Stomach (tissue), 19 donors: ENCODE measurements at places on chromosomes 16 and 17. TPM values are rescaled to one million over a fixed set of nuclear protein-coding genes. Genes with fewer than 3 reads are reported as not detected.

DNA sequence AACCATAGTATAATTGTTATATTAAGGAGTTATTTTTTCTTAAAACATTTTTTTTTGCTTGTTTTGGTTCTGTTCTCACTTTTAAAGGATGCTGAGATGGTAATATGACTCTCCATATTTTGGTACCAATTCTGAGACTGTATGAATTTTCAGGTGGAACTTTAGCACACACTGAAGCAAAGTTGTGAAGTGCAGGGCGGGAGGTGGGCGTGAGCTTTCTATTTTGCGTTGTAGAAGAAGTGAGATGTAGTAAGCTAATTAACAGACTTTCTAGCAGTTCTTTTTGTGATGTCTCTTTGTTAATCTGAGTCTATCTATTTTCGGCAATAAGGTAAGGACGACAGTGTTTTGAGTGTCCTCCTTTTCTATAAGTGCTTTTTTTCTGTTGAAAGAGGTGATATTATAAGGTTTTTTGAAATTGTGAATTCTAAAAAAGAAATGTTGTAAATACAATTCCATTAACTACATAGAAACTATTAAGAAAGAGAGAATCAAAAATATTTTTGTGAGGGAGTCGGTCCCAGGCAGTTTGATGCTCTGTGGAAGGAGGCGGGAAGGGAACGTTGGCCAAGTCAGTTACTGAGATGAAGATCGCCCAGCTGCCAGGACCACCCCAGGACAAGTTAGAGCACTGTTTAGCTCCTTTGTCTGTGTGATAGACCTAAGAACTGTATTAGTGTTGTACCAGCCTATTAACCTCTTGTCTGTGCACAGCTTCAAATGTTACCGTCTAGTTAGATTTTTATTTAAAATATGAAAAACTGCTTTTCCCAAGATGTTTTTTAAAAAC, 65.0 kb downstream of the CCDC182 start:
- no peak for DNase-seq

DNA sequence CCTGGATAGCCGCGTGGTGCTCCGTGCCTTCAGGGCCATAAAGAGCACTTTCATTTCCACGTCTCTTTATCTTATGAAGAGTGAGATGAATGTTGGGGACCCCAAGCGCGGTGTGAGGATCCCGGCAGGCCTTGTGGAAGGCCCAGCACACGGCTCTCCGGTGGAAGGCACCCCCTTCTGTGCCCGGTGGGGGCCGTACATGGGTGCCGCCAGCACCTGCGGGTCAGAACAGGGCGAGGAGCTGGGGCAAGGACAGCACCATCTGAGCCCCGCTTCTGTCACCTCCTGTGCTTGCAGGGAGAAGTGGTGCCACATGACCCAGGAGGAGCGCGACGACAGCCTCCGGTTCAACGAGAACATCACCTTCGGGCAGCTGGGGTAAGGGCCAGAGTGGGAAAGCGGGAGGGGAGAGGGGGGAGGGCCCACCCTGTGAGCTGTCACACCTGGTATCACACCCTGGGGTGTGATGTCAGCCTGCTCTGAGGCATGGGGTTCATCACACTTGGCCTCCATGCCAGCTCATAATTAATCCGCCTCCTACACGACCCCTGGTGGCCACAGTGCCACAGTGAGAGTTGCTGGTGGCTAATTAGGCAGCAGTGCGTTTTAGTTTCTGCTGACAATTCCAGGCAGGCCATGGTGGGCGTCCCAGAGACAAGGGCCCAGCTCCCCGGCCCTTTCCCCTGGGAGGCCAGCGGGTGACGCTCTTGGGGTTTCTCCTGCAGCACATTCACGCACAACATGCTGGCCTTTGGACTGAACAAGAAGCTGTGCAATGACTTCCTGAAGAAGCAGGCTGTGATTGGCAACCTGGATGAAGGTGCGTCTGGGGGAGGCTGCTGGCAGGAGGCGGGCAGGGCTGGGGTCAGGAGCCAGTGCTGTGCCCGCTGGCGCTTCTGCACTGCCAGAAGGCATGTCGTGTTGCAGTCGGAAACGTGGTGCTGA, 25.7 kb downstream of the CIBAR2 start:
- peak; percentile 87 for DNase-seq

DNA sequence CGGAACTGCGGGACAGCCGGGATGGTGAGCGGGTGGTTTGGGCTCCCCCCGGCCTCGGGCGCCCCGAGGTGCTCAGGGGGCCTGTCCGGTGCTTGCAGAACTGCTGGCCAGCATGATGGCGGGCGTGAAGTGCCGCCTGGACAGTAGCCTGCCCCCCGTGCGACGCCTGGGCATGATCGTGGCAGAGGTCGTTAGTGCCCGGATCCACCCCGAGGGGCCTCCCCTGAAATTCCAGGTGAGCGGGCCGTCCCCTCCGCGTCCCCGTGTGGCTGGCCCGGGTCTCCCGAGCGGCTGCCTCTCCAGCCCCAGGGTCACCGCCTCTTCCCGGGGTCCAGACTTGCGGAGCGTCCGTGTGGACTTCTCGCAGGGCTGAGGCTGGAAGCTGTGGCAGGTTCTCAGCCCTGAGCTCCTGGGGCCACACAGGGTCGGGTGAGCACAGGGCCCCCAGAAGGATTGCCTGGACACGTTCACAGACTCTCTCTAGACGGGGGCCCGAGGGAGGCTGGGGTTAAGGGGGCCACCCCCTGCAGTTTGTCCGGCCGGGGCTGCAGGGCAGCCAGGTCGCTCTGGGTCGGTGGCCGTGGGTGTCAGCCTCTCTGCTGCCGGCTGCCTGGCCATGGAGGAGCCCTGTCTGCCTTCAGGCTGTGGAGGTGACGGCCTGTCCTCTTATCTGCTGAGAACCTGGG, 7.4 kb downstream of the TELO2 start:
- no peak for DNase-seq

- DNase-seq: no peak
These were observed 9.4 kb downstream of the ZNF652 start for GRCh38 chr17:49352587-49353154.

DNA sequence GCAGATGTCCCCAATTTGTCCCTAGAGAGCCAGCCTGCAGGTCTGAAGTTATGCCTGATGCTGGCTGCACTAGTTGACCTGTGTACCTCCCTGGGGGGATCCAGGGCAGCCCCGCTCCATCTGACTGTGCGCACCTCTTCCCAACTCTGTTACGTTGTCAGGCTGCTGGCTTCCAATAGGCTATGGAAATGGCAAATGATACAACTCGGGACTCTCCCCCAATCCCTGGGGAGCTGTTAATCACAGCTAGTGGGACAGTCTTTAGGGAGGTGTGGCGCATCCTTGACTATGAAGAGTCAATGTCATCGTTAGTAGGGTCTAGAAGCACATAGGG, 30.1 kb downstream of the GPRC5B start:
- no peak for DNase-seq

- DNase-seq: no peak
These were observed 45.8 kb downstream of the NOS2 start for GRCh38 chr17:27754549-27754948.

DNA sequence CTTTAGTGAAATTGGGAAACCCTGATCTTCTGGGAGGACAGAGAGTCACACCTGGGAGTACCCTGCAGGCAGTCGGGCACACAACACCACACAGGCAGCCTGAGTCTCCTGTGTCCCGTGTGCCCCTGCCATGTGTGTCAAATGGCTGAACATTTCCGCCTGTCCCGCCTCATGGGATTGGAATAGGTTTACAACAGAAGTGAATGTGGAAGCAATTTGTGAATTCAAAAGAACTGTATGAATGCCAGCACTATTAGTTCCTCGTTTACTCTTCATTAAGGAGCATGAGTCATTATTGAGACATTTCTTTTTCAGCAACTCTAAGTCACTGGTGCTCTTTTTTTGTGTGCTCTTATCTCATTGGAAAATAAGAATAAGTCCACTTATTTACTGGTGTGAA, 226.5 kb downstream of the PMP22 start:
- DNase-seq: no peak

GRCh38 chr17:65137021-65137939, at the start of gene RGS9:
Gene RGS9, plus strand, starts transcription at chr17:65137370. Its CDS starts 171 bp downstream, at chr17:65137541.
- DNase-seq: peak; percentile 90

- no peak for DNase-seq
These were observed 233.4 kb upstream of the HS3ST3A1 start for GRCh38 chr17:13835151-13835550.

DNA sequence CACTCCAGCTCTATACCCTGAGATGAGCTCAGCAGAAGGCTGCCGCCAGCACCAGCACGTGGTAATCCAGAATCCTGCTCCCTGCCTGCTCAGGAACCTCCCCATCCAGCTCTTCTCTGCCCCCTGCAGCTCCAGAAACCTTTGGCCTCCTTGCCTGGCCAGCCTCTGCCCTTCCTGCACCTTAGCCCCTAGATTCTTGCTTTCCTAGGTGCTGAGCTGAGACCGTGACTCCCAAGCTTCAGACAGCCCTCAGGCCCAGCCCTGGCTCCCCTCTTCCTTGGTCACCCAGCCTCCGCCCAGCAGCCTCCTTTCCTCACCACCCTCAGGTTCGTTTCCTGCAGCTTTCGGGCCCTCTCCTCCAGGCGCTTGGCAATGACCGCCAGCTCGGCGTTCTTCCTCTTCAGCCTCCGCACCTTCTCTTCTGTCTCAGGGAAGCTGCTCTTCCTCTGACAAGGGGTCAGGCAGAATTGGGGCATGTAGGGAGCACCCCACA, 2.6 kb downstream of the TSPOAP1 start:
- DNase-seq: no peak

GRCh38 chr17:42653179-42654124, 5.6 kb upstream of the TUBG2 start:
- DNase-seq: no peak

GRCh38 chr16:88387180-88387765, 4.5 kb downstream of the ZNF469 start:
- no peak for DNase-seq

DNA sequence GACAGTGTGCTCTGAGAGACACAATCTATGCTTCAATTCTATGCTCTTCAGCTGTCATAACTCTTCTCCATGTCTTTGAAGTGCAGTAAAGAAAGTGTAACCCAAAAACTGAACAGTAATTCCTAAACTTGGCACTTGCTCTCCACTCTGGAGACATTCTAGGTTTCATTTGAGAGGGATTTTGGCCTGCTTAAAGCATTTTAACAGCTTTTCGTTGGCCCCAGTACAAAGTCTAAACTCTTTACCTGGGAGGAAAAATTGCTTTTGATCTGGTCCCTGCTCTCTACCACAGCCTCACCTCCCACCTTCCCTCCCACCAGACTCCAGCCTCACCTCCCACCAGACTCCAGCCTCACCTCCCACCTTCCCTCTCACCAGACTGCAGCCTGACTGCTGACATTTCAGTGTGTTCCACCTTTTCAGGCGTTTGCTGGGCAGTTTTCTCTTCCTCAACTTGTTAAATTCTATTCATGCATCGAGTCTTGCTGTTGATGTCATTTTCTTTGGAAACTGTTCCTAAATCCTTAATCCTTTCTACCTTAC, 132.6 kb downstream of the RPTOR start:
- DNase-seq: no peak

GRCh38 chr17:29042026-29042678, 789 bp upstream of the PIPOX start:
- DNase-seq: no peak

- no peak for DNase-seq
These were observed 17.4 kb upstream of the CMIP start for GRCh38 chr16:81427219-81427618.

GRCh38 chr16:82700541-82701235, 73.9 kb downstream of the CDH13 start:
- DNase-seq: no peak

DNA sequence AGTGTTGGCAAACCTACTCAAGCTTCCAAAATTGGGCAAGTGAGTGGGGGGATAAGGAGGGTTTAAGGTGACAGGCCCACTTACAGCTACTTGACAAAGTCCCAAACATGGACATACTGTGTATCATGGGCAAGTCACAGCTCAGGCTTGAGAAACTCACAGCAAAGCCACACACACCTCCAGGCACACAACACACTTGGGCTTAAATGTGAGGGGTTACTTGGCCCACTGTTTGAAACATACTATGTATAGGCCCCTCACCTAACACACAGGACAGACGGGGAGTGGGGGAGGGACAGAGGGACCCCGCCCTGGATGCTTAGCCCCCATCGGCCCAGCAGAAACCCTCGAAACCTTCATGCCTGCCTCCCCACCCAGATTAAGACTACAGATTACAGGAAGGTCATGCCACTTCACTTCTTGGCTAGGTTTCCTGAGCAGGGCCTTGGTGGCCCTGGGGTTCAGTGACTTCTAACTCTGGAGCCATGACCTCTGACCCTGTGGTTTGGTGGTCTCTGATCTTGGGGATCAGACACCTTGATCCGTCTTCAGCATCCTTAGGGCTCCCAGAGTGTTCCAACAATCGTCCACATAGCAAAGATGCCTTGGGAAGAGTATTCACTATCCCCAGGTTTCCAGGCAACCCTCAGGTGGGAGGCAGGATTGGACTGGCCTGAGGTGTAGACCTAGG, 2.3 kb upstream of the SAMD14 start:
- no peak for DNase-seq

GRCh38 chr16:49833085-49833484, 22.8 kb downstream of the ZNF423 start:
- DNase-seq: peak; percentile 90

DNA sequence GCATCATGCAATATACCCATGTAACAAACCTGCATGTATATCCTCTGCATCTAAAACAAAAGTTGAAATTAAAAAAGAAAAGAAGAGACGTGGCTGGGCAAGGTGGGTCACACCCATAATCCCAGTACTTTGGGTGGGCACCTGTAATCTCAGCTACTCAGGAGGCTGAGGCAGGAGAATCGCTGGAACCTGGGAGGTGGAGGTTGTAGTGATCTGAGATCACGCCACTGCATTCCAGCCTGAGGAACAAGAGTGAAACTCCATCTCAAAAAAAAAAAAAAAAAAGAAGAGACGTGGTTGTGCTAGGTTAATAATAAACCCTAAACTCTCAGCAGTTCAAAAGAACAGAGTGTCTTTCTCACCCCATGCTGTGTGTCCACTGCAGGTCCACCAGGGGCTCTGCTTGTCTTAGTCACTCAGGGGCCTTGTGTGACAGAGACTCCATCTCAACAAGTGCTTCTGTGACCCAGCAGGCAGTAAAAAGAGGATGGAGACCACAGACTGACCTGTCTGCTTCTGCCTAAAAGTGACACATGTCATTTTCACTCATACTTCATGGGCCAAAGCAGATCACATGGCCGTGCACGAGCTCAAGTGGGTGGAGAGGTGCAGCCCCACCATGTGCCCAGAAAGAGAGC, 22.3 kb upstream of the N4BP1 start:
- peak; percentile 17 for DNase-seq

DNA sequence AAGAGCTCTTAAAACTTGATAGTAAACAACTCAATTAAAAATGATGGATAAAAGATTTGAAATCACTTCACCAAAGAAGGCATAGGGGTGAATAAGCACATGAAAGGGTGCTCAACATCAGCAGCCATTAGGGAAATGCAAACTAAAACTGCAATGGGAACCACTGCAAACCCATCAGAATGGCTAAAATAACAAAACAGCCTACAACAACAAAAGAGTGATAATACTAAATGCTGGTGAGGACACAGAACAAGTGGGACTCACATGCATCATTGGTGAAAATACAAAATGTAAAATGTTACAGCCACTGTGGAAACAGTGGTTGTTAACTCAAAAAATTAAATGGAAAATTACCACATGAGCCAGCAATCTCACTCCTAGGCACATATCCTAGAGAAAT, 121.5 kb downstream of the CDK5R1 start:
- no peak for DNase-seq

- DNase-seq: no peak
These were observed 379.7 kb downstream of the CA10 start for GRCh38 chr17:51778842-51779241.

DOK4 gene
- polyA plus RNA-seq: 55.9 TPM

ICAM2 gene
- polyA plus RNA-seq: 15.4 TPM

HSF4 gene
- polyA plus RNA-seq: 65.4 TPM

SYT17 gene
- 4.4 TPM for polyA plus RNA-seq

TNFRSF13B gene
- 1.8 TPM for polyA plus RNA-seq

LIMD2 gene
- polyA plus RNA-seq: 21.0 TPM

SLC22A31 gene
- 3.0 TPM for polyA plus RNA-seq
